ENCODE measurements at places on chromosomes 4 and X.

- DNase-seq, result peak; percentile 43
Measured at GRCh38 chr4:1767770-1768366, 25.2 kb upstream of the FGFR3 start.

DNA sequence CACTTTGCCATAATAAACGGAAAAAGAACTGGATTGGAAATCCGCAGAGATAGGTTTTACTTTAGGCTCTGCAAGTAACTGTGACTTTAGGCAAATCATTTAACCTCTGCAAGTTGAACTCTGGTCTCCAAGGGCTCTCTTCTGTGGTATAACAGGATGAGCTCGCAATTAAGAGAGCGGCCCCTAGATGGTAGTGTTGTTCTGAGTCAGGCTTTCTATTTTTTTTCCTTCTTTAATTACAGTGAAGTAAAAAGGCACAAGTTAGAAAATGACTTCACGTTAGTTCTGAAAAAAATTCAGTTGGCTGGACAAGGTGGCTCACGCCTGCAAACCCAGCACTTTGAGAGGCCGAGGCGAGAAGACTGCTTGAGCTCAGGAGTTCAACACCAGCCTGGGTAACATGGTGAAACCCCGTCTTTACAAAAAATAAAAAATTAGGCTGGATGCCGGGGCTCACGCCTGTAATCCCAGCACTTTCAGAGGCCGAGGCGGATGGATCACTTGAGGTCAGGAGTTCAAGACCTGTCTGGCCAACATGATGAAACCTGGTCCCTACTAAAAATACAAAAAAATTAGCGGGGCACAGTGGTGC lies 18.0 kb downstream of the RPS3A start:
- peak; percentile 63 for DNase-seq

DNA sequence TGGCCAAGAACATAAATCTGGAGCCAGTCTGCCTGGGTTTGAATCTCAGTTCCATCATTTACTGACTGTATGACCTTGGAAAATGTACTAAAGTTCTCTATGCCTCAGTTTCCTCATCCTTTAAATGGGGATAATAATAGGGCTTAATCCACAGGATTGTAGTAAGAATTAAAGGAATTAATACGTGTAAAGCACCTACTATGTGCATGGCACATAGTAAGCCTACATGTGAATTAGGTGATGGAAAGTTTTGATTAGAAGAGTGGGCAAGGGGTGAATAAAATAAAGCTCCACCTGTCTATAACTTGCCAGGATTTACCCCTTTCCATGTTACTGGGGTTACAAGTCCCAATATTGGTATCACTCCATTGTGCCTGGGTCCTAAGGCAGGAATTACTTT lies 35.8 kb upstream of the IL13RA2 start:
- no peak for DNase-seq

- no peak for DNase-seq
Measured at GRCh38 chr4:35025152-35025834, 1219.0 kb downstream of the ARAP2 start.

- peak; percentile 47 for DNase-seq
Measured at GRCh38 chr4:149999485-150000074, 78.7 kb upstream of the DCLK2 start.

- no peak for DNase-seq
Measured at GRCh38 chrX:555725-556666, 74.6 kb upstream of the SHOX start.
